Lung microvascular endothelial cell (primary cell): ENCODE measurements at places on chromosomes 4 and X.
A peak's percentile ranks its signal among the peaks of the same experiment; 100 is the strongest.

GRCh38 chr4:133146574-133147241, 2.4 kb upstream of the PCDH10 start:
- peak; percentile 56 for DNase-seq

DNA sequence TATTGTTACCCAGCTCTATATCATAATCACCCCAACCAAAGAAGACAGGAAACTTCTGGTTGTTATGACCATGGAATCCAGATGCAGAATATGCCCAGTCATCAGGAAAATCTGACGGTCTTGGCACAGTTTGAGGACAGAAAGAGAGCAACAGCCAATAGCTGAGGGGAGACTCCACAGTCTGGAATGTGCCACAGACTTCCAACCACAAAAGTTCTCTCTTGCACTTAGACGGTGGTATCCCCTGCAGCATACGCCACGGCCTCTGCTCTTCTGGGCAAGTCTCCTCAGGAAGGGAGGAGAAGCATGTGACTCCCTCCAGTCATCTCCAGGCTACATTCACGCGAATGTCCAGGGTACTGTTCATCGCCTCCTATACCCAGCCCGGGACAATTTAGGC, 18.4 kb downstream of the ZNF827 start:
- DNase-seq: peak; percentile 83

- DNase-seq: no peak
Measured at GRCh38 chr4:137823007-137823406, 290.7 kb upstream of the PCDH18 start.

- DNase-seq: no peak
Measured at GRCh38 chr4:96776920-96777527, 937.1 kb downstream of the PDHA2 start.

- DNase-seq: no peak
Measured at GRCh38 chr4:56686537-56687231, 5.6 kb upstream of the HOPX start.

DNA sequence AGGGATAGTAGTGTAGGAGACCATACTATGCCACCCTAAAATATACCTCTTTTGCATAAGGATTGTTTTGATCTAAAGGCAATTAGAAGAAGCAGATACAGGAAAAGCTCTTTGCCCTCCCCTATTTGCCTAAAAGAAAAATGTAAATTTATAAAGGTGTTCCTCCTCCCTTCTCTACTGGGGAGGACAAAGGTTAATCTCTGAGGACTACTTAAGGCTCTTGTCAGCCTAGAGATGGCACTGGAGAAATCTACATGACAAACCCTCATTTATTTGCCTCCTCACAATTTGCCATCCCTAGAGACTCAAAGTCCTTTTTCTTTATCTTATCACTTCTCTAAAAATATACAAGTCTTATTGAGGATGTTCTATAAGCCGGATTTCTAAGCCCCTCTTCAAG, 1021.8 kb downstream of the STPG2 start:
- DNase-seq: no peak

GRCh38 chrX:74179071-74179470, 124.9 kb upstream of the ZCCHC13 start:
- no peak for DNase-seq

- DNase-seq: no peak
Measured at GRCh38 chrX:47873123-47873522, 36.4 kb downstream of the ZNF81 start.

GRCh38 chr4:14984448-14984847, 17.8 kb upstream of the CPEB2 start:
- no peak for DNase-seq

DNA sequence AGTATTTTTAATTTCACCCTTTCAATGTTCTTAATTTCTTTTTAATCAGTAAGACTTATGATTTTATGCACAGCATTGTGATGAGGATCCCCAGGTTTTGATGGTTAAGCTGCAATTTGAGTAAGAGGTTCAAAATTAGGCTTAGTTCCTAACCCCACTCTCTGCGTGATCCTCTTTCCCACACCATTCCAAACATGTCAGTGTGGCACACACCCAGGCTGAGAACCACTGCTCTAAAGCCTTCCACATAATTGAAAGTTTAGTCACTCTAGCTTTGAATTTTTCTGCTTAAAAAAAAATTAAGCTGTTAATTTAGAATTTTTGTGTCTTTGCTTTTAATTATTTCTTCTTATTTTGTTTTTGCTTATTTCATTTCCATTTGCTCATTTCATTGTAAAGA, 68.8 kb upstream of the SLC7A11 start:
- no peak for DNase-seq

- no peak for DNase-seq
Measured at GRCh38 chr4:170400361-170400760, 310.6 kb upstream of the AADAT start.

GRCh38 chr4:70863099-70863790, 23.6 kb upstream of the GRSF1 start:
- DNase-seq: no peak

DNA sequence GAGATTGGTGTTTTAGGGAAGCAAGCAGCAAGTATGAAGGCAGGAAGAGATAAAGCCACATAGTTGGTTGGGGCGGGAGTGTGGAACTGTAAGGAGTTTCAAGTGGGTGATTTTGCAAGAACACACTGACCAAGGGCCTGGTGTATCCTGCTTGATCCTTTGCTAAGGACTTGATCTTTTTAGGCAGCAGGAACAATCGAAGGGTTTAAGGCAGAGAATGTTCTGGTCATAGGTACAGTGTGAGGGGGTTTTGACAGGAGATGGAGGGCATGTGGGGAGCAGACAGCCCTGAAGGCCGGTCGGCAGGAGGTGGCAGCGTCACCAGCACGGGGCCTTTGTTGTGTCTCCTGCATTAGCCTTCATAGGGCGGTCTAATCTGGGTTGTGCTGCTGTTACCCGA, 54.7 kb downstream of the FAM193A start:
- DNase-seq: no peak

GRCh38 chr4:85715991-85716737, 241.2 kb downstream of the ARHGAP24 start:
- DNase-seq: no peak

- no peak for DNase-seq
Measured at GRCh38 chrX:11309220-11309619, 16.0 kb downstream of the AMELX start.

GRCh38 chr4:129929052-129929451, 833.1 kb downstream of the C4orf33 start:
- DNase-seq: no peak

- DNase-seq: peak; percentile 3
Measured at GRCh38 chr4:147361726-147362125, 119.2 kb upstream of the EDNRA start.

GRCh38 chr4:80135702-80136058, 61.6 kb upstream of the PRDM8 start:
- DNase-seq: no peak

DNA sequence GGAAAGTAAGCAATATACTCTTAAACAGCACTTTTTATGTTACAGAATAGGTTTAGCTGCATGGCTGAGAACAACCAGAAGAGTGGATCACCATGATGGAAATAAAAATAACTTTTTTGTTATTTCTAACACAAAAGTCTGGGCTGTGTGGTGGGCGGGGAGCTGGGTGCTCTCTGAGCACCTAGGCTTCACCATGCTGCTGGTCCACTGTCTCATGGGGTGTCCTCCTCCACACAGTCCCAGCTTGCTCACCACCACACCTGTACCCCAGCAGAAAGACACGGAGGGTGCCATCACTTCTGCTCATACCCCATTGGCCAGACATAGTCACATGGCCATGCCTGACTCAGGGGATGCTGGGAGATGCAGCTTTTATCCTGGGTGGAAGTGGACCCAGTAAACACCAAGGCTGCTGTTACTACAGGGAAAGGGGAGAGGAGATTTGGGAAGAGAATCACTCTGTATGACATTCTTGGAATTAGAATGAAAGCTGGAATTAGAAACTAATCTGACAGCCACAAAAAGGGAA, 45.0 kb downstream of the CPZ start:
- DNase-seq: no peak

GRCh38 chr4:128653527-128654444, 155.7 kb upstream of the JADE1 start:
- DNase-seq: no peak

DNA sequence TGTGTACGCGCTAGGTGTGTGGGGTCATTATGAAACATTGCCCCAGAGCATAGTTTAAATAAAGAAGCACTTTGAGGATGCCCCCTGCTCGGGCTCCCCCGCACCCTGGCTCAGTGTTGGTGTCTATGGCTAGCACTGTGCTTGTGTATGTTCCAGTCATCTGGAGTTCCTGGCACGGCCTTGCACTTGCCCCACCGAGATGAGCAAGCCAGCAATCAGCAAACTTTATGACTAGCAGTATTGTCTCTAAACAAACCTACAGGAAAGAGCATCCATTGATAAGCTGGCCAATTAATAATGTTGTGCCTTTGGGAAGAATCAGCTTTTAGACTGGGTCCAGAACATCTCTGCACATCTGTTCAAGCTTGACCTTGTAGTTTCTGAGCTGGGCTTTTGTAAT, 707 bp upstream of the SHROOM4 start:
- no peak for DNase-seq

DNA sequence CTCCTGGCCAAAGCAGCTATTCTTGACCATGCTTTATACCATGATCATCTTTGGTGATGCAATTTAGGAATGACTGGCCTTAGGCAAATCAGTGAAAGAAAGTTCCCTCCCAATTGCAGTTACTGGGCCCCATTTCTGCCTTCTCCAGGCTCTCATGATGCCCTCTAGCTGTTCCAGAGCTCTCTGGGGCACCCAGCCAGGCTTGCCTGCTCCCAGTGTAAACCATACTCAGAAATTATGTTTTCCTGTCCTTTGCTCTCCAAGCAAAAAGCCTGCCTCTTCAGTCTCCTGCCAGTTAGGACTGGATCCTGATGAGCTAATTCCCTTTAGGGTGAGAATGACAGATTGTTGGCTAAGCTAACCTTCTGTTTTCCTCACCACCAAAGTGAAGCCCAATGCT, 85.3 kb upstream of the RBPJ start:
- DNase-seq: no peak

DNA sequence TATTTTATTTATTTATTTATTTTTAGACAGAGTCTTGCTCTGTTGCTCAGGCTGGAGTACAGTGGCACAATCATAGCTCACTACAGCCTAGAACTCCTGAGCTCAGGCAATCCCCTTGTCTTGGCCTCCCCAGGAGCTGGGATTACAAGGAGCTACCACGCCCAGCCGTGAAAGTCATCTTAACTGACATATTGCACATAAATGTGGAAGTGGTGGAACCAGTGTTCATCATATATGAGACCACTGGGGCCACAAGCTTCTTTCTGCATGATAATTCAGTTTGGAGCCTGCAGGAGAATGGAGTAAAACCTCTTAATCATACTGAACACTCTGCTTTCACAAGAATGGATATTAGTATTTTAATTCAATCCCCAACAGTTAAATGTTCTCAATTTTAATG, 12.5 kb upstream of the CTSO start:
- DNase-seq: no peak

DNA sequence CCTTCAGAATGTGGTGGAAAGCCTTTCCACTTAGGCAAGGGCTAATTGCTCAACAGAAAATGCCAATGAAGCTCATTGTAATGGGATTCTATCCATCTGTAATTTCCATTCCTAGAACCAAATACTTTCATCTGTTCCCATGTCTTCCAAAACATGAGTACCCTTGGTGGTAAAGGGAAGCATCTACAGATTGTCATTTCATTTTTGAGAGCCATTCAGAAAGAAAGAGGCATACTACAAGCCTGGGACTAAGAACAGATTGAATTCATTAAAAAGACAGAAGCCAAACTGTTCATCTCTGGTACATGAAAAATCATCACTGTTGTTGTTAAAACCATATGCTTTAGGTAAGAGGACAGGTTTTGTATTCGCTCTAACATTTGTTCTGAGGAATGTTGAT, 43.6 kb upstream of the DCTD start:
- no peak for DNase-seq

GRCh38 chr4:109548655-109549054, 11.4 kb upstream of the MCUB start:
- peak; percentile 63 for DNase-seq
